ENCODE measurements at places on chromosomes 3 and 15.
A peak's percentile ranks its signal among the peaks of the same experiment; 100 is the strongest.

DNA sequence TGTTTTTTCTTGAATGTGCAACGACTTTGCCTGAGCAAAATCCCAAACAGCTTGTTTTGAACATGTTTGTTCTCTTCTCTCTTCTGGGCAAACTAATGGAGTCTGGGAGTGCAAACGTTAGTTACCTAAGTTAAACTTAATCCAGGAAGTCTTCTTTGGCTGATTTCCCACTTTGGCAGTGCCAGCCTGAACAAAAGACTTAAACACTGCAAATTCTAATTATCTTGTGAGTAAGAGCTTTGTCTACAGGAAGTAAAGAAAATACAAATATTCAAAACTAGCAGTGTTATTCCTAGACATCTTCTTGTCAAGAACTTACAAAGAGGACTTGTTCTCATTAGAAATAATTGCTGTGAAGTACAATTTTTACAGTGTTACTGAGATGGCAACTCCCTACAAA is 16.7 kb upstream of the DENND6A start:
- no peak for DNase-seq

- DNase-seq = no peak
Measured at GRCh38 chr15:40543631-40544294, 21.1 kb downstream of the CCDC32 start.

DNA sequence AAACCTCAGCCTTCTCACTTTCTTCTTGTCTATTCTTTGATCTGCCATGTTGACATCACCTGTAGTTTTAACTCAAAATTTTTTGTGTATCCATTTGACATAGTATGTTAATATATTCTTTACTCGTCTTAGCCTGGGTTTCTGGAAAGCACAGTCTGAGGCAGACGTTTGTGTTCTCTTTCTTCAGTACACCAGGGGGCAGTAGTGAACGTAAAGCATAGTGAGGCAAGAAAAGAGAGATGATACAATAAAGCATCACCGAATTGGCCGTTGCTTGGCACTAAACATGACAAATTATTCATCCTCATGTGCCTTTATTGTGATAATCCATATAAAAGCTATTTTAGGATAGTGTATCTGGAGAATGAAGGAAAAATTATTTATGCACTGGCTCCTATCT is 141.0 kb upstream of the MYRIP start:
- DNase-seq = peak; percentile 16

DNA sequence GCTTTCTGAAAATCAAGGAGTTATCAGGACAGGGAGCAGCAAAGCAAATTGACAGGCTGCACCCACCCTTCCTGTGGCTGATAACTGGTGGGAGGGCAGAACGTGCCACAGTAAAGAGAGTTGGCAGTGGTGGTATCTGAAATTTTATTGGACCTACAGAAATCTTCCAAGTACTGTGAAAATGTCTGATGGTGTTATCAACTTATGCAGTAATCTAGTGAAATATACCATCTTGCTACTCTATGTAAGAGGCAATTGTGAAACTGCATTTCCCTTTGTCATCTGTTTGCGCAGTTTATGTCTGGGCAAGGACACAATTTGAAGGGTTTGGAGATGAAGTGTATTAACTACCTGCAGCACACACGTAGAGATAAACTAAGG is 1.5 kb downstream of the PLCL2 start:
- no peak for DNase-seq

GRCh38 chr3:141411251-141411771 is 43.0 kb downstream of the ZBTB38 start:
- DNase-seq = no peak

DNA sequence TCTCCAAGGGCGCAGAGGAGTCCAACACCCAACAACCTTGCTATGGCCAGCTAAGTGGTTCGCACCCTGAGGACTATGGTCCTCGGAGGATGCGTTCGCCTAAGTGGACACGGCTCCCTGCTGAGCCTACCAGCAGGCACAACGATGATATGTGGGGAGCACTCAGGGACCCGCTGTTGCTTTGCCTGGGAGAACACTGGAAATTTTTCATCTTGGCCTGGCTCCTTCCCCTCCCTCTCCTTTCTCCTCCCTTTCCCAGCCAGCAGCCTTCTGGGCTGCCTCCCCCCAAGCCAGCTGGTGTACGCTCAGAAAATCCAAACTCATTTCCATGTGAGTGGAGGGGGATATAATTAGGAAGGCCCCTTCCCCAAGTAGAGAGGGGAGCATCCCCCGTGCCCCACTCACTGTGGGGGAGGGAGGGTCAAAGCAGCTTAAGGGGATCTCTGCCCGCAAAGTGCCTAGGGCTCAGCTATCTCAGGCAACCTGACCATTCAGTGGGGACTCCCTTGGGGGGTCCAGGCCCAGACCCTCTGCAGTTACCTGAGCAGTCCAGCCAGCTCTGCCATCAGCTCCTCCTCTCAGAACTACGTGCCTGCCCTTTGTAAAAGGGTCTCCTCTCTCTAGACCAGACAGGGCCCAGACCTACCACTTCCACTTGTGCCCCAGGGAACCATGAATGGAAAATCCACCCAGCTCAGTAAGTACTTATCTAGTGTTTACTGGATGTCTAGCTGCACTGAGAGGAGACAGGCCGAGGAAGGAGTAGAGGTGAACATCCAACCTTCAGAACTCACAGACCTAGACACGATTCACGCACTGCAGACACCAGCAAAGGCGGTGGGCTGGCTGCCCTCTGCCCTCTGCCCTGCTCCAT is 742 bp upstream of the SEMA7A start:
- no peak for DNase-seq

DNA sequence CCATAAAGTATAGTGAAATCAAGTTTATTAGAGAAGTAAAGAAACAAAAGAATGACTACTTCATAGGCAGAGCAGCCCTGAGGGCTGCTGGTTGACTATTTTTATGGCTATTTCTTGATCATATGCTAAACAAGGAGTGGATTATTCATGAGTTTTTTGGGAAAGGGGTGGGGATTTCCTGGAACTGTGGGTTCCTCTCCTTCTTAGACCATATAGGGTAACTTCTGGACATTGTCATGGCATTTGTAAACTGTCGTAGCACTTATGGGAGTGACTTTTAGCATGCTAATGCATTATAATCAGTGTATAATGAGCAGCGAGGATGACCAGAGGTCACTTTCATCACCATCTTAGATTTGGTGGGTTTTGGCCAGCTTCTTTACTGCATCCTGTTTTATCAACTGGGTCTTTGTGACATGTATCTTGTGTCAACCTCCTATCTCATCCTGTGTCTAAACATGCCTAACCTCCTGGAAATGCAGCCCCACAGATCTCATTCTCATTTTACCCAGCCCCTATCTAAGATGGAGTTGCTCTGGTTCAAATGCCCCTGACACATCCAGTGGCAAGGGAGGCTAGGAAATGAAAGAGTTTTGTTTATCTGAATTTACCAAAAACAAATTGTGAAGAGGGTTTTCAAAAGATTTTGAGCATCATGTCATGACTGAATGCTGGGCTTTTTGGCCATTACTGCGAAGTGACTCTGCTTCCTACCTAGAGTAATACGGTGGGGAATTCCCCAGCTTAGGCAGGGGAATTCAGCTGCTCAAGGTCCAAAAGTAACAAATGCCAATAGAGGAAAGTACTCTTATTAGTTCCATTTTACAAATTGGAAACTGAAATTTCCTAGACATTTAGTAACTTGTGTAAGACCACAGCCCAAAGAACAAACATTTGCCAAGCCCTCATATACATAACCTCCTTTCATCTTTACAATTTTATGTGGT is 6.2 kb upstream of the SPSB4 start:
- DNase-seq = no peak

DNA sequence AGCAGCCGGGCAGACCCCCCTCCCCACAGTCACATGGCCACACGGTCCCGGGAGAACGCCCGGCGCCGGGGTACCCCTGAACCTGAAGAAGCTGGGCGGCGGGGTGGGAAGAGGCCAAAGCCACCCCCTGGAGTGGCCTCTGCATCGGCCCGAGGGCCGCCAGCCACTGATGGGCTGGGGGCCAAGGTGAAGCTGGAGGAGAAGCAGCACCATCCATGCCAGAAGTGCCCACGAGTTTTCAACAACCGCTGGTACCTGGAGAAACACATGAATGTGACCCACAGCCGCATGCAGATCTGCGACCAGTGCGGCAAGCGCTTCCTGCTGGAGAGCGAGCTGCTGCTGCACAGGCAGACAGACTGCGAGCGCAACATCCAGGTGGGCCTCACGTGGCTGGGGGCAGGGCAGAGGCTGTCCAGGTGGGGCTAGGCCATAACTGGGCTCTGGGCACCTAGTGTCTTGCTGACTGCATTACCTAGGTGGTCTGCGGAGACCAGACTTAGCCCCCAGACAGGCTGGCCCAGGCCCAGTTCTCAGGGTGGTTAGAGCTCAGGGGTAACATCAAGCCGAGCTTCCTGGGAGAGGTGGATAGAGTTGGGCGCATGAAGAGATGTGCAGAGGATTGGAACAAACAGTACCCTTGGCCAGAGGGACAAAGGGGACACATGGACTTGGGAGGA is 6.1 kb downstream of the ZBTB47 start:
- no peak for DNase-seq

Measured in NCI-H526 treated with DMSO at 0.1 percent for 48 hours (cell line).